Activated CD4-positive, alpha-beta T cell treated with anti-CD3 and anti-CD28 coated beads, Interleukin-2, amount 10 ng/mL, durations not matched to agents 7 days and 5 days (primary cell): ENCODE measurements at places on chromosomes 7 and 10. TPM values are rescaled to one million over a fixed set of nuclear protein-coding genes. Genes with fewer than 3 reads are reported as not detected.

Gene LEP
- total RNA-seq, result not detected

Gene SPDYE8
- total RNA-seq, result not detected

GRCh38 chr10:30842894-30843293 lies 188.8 kb downstream of the ZNF438 start:
- no peak for DNase-seq
- no peak overlapping the region for H3K27ac ChIP-seq
- H3K27me3 ChIP-seq, result no peaks in the 10 kb centered on the region
- no peaks in the 10 kb centered on the region for H3K36me3 ChIP-seq
- no peak overlapping the region for H3K4me3 ChIP-seq

Gene TMEM229A
- not detected for total RNA-seq

Gene C10orf62
- not detected for total RNA-seq

Gene NAT16
- total RNA-seq, result not detected

Gene GRB10
- 4.4 TPM for total RNA-seq

DNA sequence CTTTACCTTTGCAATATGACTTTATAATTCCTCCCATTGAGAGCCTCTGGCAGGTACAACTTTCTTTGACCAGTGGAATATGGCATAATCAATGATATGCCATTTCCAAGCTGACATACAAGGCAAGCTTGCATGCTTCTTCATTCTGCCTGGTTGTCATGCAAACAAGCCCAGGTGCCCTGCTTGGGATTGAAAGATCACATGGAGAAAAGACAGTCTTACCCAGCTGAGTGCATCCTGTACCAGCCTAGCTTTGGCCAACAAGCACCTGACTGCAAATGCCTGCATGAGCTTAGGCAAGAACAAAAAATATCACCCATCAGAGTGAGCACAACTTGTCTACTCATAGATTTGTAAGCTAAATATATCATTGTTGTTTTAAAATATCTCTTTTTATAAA lies 82.9 kb upstream of the KCND2 start:
- no peak overlapping the region for H3K4me3 ChIP-seq
- H3K27me3 ChIP-seq, result no peaks in the 10 kb centered on the region
- no peak for DNase-seq
- no peaks in the 10 kb centered on the region for H3K4me1 ChIP-seq
- no peak overlapping the region for H3K27ac ChIP-seq

Gene TRIL
- total RNA-seq, result not detected

Gene BAMBI
- not detected for total RNA-seq

DNA sequence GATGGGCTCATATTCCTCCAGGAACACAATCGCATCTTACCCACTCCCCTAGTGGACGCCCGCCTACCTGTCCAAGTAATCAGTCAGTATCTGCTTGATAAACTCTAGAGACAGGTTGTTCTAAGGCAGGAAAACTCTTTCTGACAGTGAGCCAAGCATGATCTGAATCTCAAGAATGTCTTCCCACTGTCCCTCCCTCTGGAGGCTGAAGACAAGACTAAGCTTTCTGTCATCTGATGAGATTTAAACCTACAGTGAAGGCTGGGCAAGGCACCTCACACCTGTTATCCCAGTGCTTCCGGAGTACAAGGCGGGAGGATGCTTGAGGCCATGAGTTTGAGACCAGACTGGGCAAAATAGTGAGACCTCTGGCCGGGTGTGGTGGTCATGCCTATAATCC lies 586.6 kb downstream of the GALNT17 start:
- DNase-seq, result no peak
- no peaks in the 10 kb centered on the region for H3K4me1 ChIP-seq
- no peak overlapping the region for H3K27ac ChIP-seq
- no peaks in the 10 kb centered on the region for H3K27me3 ChIP-seq

Gene FRMD4A
- not detected for total RNA-seq

Gene ESYT2
- 116 TPM for total RNA-seq

DNA sequence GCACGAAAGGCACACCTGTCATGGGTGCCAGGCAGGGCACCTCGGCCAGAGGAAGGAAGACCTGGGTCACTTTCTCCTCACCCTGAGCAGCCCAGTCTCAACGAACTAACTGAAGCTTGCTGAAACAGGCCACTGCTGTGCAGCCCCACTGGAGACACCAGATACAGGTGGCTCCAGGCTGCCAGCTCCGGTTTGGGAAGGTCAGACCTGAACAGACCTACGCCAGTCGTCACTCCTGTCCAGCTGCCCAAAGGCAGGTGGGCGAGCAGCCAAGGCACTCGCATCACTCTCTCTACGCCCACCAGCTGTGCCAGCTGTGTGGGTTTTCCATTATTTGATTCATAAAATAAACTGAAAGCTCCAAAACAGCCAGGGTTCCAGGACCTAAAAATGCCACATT lies 256.1 kb downstream of the ZMYND11 start:
- no peak overlapping the region for H3K4me3 ChIP-seq
- H3K4me1 ChIP-seq, result no peaks in the 10 kb centered on the region
- no peak for DNase-seq
- no peaks in the 10 kb centered on the region for H3K27me3 ChIP-seq
- H3K27ac ChIP-seq, result no peak overlapping the region
- H3K36me3 ChIP-seq, result no peaks in the 10 kb centered on the region
